ENCODE measurements at places on chromosomes 5 and 9. TPM values are rescaled to one million over a fixed set of nuclear protein-coding genes. Genes with fewer than 3 reads are reported as not detected.

DNA sequence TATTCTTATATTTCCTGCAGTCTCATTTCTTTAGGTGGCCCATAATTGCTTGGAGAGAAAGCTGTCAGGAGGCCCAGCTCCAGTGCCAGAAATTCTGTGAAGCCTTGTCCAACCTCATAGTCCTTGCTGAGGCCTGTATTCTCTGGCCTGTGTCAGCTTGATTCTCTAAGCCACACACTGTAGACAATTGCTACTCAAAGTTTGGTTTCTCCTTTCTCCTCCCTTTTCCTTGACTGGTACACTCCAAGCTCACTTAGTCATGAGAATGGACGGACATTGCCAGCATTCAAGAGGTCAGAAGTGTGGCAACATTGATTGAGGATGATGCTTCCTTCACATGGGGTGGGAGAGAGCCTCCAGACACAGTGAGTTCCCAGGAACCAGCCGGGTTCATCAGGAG lies 71.3 kb upstream of the CXCL14 start:
- no peak for DNase-seq

DNA sequence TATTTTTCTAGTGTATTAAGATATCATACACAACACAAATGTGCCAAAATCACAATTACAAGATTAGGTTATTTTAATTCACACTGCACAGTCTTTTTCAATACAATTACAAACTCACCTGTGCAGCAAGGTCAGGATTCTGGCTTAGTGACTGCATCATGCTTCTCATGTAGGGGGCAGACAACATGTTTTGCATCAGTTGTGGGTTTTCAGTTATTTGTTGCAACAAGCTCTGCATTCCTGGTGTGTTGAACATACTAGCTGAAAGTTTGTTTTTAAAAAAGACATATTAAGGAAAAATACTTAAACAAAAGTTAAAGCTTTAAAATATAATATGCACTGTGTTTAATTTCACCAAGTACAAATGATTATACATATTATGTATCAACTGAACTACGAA lies 38.7 kb downstream of the UBQLN1 start:
- DNase-seq, result no peak

DNA sequence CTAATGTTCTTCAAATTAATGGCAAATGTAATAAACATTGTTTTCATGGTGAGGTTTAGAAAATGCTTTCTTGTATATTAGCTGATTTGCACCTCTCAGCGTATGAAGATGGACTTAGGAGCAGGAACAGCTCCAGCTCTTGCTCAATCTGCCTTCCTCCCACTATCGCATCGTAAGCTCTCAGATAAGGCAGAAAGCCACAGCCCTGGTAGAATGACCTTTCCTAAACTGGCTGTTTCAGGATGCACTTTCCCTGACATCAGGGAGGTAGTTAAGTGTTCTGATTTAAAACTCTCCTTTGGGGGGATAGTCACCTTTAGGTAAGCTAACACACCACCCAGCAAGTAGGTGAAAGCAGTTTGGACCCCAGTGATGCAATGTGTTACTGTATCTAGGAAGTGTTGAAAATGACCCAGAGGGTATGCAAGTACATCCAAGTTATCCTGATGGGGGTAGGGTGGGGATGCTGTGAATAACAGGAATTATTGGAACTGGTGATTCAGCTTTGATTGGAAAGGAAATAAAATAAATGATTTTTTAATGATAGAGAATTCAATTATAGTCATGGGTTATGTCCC lies 72.3 kb downstream of the LMNB1 start:
- no peak for DNase-seq

- DNase-seq, result no peak
Observed at GRCh38 chr5:126449751-126450271, 26.6 kb downstream of the GRAMD2B start.

DNA sequence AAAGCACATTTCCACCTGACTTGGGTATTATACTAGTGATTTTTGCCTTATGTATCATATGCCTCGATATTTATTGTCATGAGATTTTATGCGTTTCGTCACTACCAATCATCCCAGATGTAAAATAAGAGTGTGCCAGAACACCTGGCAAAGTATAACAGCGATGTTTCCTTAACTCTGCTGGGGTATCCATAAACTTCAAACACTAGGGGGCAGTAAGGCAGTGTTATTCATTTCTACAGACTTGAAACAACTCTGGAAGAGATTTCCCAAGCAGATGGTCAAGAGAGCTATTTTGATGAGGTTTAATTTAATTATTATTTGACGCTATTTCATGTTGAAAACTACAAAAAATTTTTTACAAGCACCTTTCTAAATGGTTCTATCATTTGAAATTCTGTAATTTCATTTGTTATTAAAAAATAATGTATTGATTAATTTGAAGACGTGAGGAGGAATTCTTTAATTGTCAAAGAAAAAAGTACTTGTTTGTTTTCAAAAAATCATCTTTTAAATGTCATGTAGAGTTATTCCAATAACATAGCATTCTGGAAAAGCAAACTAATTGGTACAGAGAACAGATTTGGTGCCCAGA lies 388.5 kb upstream of the CTNND2 start:
- no peak for DNase-seq

BHMT2 gene
- 8.9 TPM for total RNA-seq

CCDC107 gene
- total RNA-seq, result 58.6 TPM

ANKDD1B gene
- total RNA-seq, result 0.24 TPM
